ENCODE measurements at places on chromosomes 11 and 22.

DNA sequence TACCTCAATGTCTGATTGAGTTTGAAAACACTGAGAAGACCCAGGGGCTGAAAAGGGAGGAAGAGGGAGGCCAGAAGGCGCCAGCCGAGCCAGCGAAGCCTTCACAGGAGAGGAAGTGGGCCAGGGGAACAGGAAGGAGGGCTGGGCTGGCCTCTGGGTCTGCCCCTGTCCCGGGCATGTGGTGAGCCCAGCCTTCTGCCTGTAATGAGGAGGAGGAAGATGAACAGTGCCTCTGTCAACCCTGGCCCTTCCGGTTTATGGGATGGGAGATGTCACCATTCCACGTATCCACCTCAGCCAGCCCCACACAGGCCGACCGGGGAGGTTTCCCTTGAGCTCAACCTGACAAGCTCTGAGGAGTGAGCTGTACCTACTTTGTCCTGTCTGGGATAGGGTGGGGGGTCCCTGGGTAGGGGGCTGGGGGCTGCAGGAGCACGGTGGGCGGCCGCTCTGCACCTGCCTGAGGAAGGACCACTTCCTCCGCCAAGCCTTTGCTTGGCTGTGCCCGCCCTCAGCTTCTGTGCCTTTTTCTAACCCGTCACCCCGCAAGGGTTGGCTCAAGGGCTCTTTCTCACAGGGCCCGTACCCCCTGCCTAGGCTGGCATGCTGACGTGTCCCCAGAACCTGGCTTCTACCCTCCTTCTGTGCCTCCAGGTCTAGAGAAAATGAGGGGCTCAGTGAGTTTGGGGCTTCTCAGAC, 2.0 kb downstream of the PARVG start:
- peak; percentile 39 for DNase-seq

DNA sequence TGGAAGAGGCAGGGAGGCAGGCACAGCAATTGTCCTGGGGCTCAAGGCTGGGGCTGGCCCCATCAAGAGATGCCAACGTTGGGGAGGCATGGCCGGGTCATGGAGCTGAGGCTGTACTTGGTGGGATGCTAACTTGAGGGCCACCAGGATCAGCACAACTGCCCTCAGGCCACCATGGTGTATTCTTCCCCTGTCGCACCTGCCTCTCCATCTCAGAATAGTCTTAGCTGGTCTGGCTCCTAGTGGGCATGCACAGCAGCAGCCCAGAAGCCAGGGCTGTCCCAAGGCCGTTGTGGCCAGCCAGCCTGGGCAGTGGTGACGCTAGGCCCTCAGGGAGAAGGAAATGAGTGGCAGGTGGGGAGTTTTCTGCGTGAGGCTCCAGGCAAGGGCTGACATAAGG, 91.3 kb downstream of the DHCR7 start:
- no peak for DNase-seq

DNA sequence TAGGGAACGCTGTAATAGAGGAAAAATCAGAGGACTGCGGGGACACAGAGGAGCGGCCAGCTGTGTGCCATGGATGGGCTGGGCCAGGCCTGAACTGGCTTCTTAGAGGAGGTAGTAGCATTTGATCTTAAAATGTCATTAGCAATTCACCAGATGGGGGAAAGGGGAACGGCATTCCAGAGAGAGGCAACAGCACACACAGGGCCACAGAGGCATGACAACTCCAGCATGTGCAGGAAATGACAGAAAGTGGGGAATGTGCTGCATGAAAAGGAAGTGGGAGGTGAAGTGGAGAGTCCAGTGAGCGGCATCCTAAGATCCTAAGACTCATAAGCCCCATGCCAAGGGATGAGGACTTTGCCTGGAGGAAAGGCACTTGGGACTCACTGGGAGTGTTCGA, 69.0 kb downstream of the UBASH3B start:
- DNase-seq = no peak

GRCh38 chr11:94310191-94310875, 6.0 kb downstream of the IZUMO1R start:
- no peak for DNase-seq

GRCh38 chr11:66100272-66101065, 30.4 kb downstream of the PACS1 start:
- DNase-seq = peak; percentile 75

GRCh38 chr11:37695283-37695682, 1097.2 kb upstream of the RAG2 start:
- no peak for DNase-seq

GRCh38 chr22:29973269-29973668, 90.3 kb downstream of the MTMR3 start:
- DNase-seq = no peak

DNA sequence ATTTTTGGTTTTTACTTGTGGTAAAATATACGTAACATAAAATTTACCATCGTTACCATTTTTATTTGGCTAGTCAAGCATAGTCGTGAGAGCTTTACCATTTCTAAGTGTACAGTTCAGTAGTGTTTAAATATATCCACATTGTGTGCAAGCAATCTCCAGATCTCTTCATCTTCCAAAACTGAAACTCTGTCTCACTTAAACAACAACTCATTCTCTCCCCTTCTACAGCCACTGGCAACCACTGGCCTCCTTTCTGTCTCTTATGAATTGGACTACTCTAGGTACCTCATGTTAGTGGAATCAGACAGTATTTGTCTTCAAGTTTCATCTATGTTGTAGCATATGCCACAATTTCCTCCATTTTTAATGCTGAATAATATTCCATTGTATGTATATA, 37.4 kb downstream of the SMC1B start:
- no peak for DNase-seq

GRCh38 chr11:68549789-68550484, 89.4 kb downstream of the PPP6R3 start:
- DNase-seq = no peak

- no peak for DNase-seq
These were observed 2.9 kb upstream of the SERPINH1 start for GRCh38 chr11:75558939-75559843.

GRCh38 chr22:44091021-44091721, 67.1 kb downstream of the PARVB start:
- no peak for DNase-seq

DNA sequence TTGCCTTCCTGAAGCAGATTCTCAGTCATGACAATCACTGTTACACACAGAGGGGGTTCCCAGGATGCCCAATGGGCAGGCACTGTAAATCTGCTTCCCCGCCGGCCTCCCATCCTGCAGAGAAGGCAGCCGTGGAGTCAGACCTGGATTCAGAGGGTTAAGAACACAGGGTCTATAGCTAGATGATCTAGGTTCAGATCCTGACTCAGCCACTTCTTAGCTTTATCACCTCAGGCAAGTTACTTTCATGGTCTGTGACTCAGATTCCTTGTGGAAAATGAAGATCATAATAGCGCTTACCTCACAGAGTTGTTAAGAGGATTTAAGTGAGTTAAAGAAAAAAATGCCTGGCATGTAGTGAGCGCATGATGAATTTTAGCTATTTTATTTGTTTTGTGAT, 95.9 kb downstream of the TIMP3 start:
- DNase-seq = no peak

DNA sequence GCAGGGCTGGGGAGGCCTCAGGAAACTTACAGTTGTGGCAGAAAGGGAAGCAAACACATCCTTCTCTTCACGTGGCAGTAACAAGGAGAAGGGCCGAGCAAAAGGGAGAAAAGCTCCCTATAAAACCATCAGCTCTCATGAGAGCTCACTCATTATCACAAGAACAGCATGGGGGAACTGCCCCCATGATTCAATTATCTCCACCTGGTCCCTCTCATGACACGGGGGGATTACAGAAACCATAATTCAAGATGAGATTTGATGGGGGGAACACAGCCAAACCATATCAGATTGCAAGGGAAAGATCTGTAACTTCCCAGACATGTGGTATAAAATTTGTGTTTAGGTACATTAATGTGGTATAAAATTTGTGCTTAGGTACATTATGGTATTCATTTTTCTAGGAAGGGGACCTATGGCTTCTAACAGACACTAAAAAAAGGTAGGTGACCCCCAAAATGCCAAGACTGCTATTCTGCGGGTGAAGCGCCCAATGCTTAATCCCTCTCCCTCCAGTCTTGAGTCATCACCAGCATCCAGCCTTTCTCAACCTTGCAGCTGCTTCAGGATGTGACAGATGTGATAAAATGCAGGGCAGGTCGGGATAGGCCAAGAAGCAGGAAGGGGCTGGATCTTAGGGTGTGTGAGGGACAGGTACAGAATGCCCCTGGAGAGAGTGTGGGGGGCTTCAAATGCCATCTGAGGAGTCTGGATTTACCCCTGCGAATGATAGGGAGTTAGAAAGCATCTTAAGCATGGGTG, 57.7 kb upstream of the AMPD3 start:
- no peak for DNase-seq

GRCh38 chr11:37409124-37409523, 811.1 kb upstream of the RAG2 start:
- DNase-seq = no peak

DNA sequence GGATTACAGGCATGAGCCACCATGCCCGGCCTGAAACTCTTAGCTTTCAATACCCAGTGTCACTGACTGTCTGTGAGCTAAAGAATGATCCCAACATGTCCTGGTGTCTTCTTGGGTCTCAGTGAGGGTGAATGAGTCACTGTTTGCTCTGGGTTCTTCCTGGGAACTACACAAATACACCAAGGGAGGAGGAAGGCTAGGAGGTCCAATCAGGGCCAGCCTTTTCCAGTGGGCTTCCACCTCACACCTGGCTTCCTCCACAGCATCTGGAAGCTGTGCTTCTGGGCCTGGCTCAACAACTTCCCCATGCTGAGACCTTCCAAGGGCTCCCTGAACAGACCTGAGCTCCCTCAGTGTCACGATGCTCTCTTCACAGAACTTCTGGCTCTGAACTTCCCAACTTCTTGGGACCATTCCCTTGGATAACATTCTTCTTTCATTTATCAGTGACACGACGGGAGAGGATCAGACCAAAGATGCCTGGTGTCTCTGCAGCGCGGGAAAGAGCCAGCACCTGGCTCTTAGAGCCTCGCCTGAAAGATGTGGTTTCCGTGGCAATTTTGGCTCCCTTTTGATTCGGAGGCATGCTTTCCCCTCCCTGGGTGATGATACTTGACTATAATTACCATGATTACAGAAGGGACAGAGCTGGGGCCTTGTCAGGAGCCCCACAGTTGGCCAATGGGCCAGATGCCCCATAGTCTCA, 22.3 kb upstream of the CHRM4 start:
- DNase-seq = no peak

DNA sequence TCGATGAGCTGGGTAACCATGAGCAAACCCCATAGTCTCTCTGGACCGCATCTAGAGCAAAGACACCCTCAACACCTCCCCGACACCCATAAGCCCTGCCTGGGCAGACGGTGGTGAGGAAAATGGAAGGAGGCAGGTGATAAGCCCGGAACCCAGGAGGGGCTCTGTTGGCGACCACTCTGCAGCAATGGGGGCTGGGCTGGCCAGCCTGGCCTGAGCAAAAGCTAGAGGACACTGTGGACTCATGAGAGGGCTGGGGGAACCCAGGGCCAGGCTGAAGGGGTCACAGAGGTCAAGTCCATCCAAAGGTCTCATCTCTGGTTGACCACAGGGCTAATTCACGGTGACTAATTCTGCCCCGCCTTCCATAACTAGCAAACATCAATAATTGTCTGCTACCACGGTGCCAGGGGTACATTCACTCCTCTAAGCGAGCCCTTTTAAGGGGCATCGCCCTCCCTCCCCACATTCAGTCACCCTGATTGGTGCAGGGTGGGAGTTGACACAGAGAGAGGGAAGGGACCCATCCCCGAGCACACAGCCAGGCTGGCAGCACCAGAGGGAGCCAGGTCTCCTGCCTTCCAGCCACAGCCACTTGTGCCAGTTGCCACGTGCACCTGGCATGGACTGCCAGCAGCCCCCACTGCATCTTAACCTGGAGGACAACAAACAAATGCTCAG, 4.0 kb downstream of the PYGM start:
- no peak for DNase-seq

GRCh38 chr22:36927671-36928070, 14.2 kb downstream of the CSF2RB start:
- no peak for DNase-seq

DNA sequence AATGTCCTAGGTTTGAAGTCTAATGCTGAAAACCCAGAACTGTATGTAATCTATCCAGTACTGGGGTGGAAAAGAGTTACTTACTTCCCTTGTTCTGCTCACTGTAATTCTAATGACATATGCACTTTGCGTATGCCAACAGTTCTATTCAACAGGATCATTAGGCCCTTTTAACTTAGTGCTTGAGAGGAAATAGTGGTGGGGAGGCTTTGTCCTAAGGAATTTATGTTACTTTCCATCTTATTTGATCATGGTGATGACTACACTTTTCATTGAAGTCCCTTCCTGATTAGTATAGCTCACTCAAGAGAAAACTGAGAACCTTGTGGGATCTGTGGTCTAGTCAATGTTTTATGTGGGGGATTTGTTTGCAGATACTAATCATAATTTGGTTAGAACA, 348.2 kb downstream of the GUCY1A2 start:
- no peak for DNase-seq

DNA sequence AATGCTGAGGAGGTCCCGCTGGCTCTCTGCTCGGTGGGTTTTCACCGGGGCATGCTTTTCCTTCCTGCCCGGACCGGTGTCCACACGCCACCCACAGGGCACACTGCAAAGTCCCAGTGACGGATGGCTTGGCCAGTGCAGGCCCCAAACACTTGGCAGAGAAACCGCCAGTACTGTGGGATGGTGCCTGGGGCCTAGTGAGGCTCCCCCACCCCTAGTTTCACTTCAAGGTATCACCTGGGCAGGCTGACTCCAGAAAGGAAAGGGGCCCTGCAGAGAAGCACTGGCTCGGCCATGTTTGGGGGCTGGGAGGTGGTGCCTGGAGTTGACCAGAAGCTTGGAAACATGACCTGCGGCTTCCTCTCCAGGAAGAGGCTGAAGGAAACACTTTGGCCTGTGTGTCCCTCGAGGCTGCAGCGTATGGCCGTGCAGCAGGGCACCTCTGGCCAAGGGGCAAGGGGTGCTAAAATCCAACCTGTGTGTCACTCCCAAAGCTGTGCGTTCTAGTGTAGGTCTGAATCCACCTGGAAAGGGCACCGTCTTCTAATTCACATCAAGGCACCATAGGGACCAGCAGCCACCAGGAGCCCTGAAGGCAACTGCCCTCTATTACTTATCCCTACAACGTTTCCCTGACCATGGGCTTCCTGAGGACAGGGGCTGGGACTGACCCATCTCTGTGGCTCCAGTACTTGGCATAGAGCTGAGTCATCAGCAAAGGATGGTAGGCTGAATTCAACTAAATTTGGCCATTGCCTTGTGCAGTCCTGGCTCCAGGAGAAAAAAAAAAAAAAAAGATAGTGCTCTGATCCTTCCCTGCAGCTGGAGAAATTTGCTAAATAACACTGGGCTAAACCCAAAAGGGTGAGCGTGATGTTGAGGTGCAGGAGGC, 22.6 kb downstream of the TPBGL start:
- DNase-seq = no peak

GRCh38 chr11:125645871-125646270, 20.9 kb downstream of the CHEK1 start:
- DNase-seq = no peak

DNA sequence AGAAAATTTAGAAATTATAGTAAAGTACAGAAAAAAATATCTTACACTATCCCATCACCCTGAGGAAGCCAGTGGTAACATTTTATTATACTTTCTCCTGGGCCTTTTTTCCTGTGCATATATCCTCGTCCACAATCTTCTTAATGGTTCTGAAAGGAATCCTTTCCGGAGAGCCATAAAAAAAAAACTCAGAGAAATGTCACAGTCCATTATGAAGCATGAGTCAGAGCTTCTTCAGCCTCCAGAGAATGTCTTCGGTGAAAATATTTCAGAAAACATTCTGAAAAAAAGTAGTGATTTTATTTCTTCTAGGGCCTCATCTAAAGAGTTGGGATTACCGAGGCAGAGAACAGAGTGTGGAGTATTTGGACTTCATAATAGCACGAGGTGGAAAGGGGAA, 163.4 kb downstream of the INSC start:
- DNase-seq = no peak
